ENCODE measurements at places on chromosomes 12 and 14.

- DNase-seq, result no peak
Measured at GRCh38 chr12:65594409-65594808, 229.9 kb upstream of the HMGA2 start.

GRCh38 chr14:96267916-96268315 lies 11.9 kb downstream of the BDKRB1 start:
- DNase-seq, result no peak

GRCh38 chr12:77031745-77032144 lies 33.6 kb downstream of the E2F7 start:
- no peak for DNase-seq

GRCh38 chr12:114835031-114835430 lies 151.1 kb upstream of the TBX3 start:
- DNase-seq, result no peak

DNA sequence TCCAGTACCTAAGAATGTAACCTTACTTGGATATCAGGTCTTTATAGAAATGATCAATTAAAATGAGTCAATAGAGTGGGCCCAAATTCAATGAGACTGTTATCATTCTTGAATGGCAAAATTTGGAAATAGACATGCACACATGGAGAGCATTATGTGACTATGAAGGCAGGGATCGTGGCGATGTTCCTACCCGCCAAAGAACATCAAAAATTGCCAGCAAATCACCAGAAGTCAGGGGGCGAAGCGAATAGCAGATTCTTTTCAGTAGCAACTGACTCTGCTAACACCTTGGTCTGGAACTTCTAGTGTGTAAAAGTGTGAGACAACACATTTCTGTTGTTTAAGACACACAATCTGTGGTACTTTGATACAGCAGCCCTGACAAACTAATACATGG lies 192.5 kb downstream of the ACSS3 start:
- no peak for DNase-seq

- DNase-seq, result no peak
Measured at GRCh38 chr12:106032623-106032925, 106.2 kb downstream of the NUAK1 start.

- no peak for DNase-seq
Measured at GRCh38 chr14:67002994-67003753, 186.1 kb upstream of the GARIN2 start.

- DNase-seq, result no peak
Measured at GRCh38 chr14:105467249-105467941, 7.2 kb upstream of the CRIP2 start.

- no peak for DNase-seq
Measured at GRCh38 chr14:105468621-105469241, 5.9 kb upstream of the CRIP2 start.

DNA sequence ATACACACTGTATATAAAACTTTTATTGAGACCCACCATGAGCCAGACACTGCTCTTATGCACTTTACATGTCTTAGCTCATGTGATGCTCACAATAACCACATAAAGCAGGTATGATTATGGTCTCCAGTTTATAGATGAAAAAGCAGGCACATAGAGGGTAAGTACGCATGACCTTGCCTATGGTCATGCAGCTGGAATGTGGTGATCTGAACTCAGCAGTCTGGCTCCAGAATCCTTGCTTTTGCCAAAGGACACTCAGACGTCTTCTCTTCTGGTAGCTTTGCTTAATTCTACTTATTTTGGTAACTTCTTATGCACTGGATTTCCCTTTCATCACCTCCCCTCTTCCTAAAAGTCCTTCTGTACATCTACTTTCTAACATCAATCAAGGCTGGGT lies 103.3 kb upstream of the CRY1 start:
- no peak for DNase-seq
